ENCODE measurements at places on chromosomes 5 and 9.
A peak's percentile ranks its signal among the peaks of the same experiment; 100 is the strongest.

DNA sequence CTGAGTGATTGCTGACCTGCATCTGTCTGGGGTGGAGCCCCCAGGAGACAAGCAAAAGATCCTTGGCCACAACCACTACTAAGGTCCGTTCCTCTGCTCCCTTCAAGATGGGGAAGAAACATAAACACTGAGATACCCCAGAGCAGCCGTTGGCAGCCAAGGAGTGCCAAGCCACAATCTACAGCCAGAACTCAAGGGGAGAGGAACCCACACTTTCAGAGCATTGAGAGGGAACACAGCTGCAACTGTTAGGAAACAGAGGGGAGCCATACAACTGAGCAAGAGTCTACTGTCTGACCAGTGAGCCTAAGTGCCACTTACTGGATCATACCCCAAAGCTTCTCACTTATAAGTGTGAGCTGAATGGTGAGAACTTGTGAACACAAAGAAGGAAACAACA lies 44.6 kb upstream of the ADRB2 start:
- no peak for DNase-seq
- H3K4me1 ChIP-seq = no peaks in the 10 kb centered on the region
- H3K36me3 ChIP-seq = no peaks in the 10 kb centered on the region

DNA sequence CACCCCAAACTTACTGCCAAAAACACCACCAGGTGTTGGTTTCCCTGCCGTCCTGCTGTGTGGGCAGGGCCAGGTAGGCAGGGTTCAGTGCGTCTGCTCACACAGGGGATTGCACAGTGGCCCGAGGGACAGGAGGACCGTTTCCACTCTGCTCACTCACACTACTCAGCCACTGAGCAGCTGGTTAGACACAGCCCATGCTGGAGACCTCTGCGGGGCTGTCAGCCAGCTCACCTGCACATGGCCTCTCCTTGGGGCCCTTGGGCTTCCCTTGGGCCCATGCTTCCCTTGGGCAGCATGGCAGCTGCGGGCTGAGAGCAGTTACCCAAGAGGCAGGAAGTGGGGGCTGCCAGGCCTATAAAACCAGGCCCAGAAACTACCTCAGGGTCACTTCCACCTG lies 79.0 kb downstream of the SYK start:
- no peak overlapping the region for H3K4me3 ChIP-seq
- H3K27ac ChIP-seq = no peak overlapping the region
- no peak for DNase-seq
- peaks cover 3% of the 10 kb centered on the region for H3K27me3 ChIP-seq

GRCh38 chr9:89722712-89723111 lies 117.9 kb downstream of the GADD45G start:
- DNase-seq = no peak
- H3K4me1 ChIP-seq = peaks cover 4% of the 10 kb centered on the region
- no peaks in the 10 kb centered on the region for H3K36me3 ChIP-seq
- H3K27ac ChIP-seq = no peak overlapping the region
- H3K4me3 ChIP-seq = no peak overlapping the region
- no peaks in the 10 kb centered on the region for H3K27me3 ChIP-seq

GRCh38 chr9:93185266-93186214 lies 1.6 kb downstream of the WNK2 start:
- DNase-seq = no peak
- H3K4me3 ChIP-seq = peak overlapping the region; percentile 92
- peak overlapping the region; percentile 93 for H3K27ac ChIP-seq
- H3K4me1 ChIP-seq = peaks cover 26% of the 10 kb centered on the region
- H3K36me3 ChIP-seq = no peaks in the 10 kb centered on the region

- peaks cover 12% of the 10 kb centered on the region for H3K4me1 ChIP-seq
- no peak overlapping the region for H3K27ac ChIP-seq
- no peak for DNase-seq
Measured at GRCh38 chr5:158482125-158482524, 617.6 kb downstream of the EBF1 start.

DNA sequence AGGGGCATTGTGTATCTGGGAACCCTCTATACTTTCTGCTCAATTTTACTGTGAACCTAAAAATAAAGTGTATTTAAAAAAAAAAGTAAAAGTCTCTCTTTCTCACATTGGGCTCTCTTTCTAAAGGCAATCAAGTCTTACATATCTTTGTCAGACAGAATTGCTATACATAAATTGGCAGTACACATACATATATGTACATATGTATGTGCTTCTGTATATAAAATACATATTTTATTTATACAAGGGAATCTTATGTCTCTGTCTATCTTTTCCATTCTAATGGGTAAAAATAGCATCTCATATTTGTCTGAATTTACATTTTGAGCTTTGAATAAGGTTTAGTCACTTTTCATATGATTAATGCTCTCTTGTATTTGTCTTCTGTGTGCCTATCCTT lies 348.8 kb downstream of the SPATA31D1 start:
- no peaks in the 10 kb centered on the region for H3K36me3 ChIP-seq

- no peak overlapping the region for H3K4me3 ChIP-seq
- H3K36me3 ChIP-seq = no peaks in the 10 kb centered on the region
- H3K27me3 ChIP-seq = peaks cover 2% of the 10 kb centered on the region
Measured at GRCh38 chr5:82031220-82032119, 59.6 kb downstream of the ATG10 start.

- H3K27me3 ChIP-seq = no peaks in the 10 kb centered on the region
- no peak for DNase-seq
- no peak overlapping the region for H3K27ac ChIP-seq
- H3K36me3 ChIP-seq = no peaks in the 10 kb centered on the region
Measured at GRCh38 chr5:33631786-33632185, 191.0 kb downstream of the TARS1 start.

GRCh38 chr5:141780240-141780951 lies 97.8 kb downstream of the PCDH1 start:
- DNase-seq = no peak
- H3K4me3 ChIP-seq = no peak overlapping the region
- no peak overlapping the region for H3K27ac ChIP-seq
- H3K27me3 ChIP-seq = peaks cover 2% of the 10 kb centered on the region
- peaks cover 3% of the 10 kb centered on the region for H3K36me3 ChIP-seq

DNA sequence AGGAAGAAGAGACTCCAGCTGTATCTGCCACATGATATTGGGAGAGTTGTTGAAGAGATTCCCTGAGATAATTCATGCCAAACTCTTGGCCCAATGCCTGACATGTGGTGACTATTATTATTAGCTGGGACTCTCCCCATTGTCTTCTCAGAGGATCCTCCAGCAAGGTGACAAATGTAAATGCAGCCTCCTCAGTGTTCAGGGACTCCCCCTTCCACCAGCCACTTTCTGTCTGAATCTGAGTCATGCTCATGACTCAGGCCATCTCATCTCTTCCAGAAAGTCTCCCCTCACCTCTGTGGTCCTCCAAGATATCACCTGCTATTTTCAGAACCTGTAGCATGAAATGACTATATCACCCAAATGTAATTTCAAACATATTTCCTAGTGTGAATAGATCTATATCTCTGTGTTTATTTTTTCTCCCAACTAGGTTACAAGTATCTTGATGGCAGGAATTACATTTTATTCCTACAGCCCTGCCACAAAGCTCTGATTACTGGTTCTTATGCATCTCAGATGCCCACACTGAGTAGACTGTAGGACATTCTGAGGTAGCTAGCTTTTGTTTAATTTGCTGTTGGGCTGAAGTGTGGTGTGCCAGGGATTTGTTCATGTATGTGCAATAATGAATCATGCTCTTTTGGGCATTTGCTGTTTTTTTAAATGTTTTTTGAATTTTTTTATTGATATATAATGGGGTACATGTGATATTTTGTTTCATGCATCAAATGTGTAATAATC lies 126.6 kb upstream of the IL12B start:
- DNase-seq = no peak
- H3K36me3 ChIP-seq = no peaks in the 10 kb centered on the region
- H3K4me1 ChIP-seq = no peaks in the 10 kb centered on the region

DNA sequence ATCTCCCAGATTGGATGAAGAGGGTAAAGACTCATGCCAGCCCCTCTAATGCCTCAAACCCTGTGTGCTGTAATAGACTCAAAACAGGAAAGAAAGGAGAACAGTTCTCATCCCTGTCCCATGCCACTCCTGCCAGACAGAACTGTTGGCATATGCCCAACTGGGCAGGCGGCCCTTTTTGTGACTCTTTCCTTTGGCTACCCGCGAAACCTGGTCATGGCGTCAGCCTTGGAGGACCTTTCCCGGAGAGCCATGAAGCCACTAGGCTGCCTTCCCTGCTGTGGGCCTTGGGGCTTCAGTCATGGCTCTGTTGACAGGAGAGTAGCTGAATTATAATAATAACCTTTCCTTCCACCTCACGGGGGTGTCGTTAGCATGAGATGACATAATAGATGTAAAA lies 75.9 kb upstream of the SEMA6A start:
- no peak overlapping the region for H3K4me3 ChIP-seq
- no peaks in the 10 kb centered on the region for H3K36me3 ChIP-seq
- DNase-seq = no peak
- H3K27me3 ChIP-seq = no peaks in the 10 kb centered on the region
- peaks cover 24% of the 10 kb centered on the region for H3K4me1 ChIP-seq

All from glutamatergic neuron (in vitro differentiated cells).